ENCODE measurements at places on chromosomes 12 and 14.

DNA sequence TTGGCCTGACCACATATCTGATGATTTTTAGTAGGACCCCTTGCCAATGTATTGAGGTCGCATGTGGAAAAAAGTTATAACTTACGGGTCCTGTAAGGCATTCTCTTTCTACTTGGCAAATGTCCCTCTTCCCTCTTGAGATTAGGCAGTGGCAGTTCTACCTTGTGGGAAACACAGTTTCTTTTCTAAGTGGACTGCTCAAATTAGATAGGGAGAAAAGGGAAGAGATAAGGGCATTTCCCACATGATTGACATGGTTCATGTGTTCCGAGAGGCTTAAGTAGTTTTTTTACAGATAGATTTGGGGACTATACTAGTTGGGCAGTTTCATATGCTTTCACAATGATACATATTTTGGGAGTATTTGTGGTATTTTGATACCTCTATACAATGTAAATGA, 154.7 kb downstream of the FBXL14 start:
- DNase-seq, result no peak

DNA sequence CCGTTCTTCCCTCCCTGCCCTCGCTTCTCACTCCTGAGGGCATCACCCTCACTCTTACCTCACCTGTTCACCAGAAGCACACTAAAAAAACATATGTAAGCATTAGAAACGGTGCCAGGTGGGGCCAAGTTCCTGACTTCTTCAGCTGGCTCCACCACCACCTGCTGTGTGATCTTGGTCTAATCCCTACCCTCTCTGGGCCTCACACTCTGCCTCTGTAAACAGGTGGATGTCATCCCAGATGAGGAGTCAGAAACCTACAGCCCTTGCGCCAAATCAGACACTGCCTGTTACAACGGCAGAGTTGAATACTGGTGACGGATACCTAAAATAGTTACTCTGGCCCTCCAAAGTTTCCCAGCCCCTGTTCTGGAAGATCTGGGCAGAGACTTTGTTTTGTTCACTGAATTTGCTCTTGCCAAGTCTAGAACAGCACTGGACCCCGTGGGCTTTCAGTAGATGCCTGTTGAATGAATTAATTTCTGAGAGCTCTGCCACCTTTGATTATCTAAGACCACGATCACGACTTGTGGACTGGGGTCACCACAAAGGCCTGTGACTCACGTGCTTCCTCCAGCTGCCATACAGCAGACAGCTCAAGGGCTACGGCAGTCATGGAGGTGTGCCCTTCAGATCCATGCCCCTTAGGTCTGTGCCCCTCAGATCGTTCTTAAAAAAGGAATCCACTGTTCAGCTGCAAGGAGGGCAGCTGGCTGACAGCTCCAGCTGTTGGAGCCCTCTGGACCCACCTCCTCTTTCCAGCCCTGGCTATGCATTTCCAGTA, 71.9 kb downstream of the GSC start:
- no peak for DNase-seq

- DNase-seq, result no peak
Measured at GRCh38 chr12:43069768-43070221, 480.2 kb upstream of the PRICKLE1 start.

DNA sequence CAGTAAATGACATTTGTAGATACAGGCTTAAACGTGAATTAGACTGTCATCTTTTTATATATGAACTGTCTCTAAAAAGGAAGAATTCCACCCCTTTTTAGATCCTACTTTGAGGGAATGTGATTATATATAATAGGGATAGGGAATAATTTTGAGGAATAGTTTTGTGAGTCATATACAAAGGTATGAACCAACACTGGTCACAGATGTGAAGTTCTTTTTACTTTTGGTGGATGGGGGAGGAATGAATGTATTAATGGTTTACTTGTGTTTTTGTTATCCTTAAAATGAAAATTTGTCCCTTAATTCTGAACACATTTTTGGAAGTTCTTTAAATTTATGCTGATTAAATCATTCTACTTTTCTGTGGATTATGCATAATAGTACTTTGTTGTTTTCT, 30.4 kb downstream of the FRS2 start:
- DNase-seq, result no peak

DNA sequence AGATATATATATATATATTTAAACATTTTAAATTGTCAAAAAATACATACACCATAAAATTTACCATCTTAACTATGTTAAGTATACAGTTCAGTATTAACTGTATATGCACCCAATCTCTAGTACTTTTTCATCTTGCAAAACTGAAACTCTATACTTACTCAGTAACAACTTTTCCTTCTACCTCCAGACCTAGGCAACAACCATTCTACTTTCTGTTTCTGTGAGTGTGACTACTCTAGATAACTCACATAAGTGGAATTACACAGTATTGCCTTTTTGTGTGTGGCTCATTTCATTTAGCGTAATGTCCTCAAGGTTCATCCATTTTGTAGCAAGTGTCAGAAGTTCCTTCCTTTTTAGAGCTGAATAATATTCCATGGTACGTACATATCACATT, 8.2 kb downstream of the FAM234B start:
- DNase-seq, result no peak

GRCh38 chr12:42446761-42447160, 120.8 kb downstream of the PPHLN1 start:
- no peak for DNase-seq

- DNase-seq, result no peak
Measured at GRCh38 chr14:69615496-69616407, 4.4 kb downstream of the SUSD6 start.

GRCh38 chr14:93645200-93645599, 143.1 kb downstream of the PRIMA1 start:
- DNase-seq, result no peak

DNA sequence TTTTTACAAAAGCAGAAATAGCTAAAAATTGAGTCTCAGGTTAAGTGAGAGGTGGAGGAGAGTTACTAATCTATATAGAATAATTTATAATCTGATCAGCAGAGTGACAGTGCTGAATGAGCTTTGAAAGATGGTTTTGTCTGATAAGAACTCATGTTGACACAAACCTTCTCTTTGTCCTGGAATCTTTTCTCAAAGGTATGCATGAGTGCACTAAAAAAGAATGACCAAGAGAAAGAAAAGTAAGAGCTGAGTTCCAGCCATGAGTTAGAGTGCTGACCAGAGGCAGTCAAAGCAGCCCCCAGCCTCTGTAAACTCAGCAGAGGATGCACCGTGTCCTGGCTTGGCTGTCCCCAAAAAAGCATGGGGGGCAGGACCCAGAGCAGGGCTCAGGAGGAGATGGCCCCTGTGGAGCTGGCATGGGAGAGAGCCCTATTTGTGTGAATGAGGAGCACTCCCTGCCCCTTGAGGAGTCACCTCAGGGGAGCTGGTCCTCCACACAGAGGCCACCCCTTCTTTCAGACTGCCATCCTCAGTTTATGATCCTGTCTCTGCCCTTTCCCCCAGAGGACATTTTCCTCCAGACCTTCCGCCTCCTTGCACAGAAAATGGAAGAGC, 129.8 kb downstream of the SEC23A start:
- no peak for DNase-seq

- no peak for DNase-seq
Measured at GRCh38 chr14:72332046-72332445, 399.8 kb downstream of the RGS6 start.

DNA sequence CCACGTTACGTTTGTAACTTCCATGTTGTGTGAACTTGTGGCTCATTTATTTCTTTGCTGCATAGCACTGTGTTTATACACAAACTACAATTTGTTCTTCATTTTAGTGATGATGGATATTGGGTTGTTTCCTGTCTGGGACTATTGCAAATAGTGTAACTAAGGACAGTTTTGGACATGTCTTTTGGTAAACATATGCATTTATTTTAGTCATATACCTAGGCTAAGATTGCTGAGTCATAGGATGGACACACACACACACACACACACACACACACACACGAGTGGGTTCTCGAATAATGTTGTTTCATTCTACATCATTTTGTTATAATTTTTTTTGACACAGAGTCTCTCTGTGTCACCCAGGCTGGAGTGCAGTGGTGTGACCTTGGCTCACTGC, 123.5 kb upstream of the CAND1 start:
- DNase-seq, result no peak

DNA sequence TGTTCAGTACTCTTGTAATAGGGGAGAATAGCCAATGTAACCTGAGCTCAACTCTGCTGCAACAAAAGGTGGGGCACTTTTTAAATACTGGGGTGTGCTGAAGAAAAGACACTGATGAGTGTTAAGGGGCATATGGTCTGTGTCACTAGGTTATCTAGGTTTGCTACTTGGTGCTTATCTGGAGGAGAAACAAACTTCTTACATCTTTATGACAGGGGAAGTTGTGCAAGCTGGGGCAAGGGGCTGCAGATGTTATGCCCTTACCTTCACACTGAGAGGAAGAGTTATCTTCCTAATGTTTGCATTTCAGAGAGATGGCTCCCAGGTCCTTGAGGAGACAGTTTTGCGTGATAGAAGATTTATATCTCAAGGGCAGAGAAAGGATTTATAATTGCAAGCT, 90.9 kb upstream of the PKP2 start:
- DNase-seq, result no peak

DNA sequence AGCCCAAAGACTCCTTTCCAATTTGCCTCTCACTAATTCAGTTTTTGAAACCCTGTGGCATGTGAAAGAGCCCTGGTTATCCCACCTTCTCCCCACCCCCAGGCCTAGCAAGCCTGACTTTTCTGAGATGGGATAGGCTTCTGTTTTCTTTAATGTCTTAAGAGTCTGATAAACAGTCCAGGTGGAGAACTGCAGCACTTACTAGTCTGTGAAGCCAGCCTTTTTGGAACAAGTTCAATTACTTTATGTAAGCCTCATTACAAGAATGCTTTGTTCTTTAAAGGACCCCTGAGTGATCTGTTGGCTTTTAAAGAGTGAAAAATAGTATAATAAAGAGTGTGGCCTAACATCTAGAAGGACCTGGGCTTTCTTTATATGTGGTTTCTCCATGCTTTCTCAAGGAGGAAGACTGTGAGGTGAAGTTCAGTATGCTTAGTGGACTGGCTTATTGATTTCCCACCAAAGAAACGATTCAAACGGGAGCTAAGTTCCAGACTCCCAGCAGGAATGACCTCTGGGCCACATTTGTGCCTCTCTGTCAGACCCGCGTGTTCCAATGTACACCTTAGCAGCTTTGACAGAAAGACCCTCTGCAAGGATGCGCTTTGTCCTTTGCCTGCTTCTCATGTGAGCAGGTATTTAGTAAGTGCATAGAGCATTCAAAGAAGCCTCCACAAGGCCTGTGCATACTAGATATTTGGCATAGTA, 129.5 kb downstream of the DAAM1 start:
- no peak for DNase-seq

- DNase-seq, result no peak
Measured at GRCh38 chr14:39419272-39419671, 13.0 kb downstream of the FBXO33 start.

DNA sequence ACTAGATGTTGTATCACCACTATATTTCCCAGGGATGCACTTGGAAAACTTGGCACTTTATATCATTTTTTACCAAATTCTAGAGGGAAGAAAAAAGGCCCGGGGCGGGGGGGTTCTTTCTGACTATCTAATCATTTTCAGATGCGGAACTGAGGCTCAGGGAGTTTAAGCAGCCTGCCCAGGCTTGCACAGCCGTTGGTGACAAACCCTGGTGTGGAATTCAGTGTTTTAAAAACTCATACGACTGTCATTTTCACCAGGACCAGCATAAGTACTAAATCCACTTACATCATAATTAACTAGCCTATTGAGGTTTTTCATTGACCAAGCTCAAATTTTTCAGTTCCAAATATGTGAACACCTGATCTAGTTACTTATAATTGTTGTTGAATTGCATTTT, 181.0 kb downstream of the IPO8 start:
- no peak for DNase-seq

DNA sequence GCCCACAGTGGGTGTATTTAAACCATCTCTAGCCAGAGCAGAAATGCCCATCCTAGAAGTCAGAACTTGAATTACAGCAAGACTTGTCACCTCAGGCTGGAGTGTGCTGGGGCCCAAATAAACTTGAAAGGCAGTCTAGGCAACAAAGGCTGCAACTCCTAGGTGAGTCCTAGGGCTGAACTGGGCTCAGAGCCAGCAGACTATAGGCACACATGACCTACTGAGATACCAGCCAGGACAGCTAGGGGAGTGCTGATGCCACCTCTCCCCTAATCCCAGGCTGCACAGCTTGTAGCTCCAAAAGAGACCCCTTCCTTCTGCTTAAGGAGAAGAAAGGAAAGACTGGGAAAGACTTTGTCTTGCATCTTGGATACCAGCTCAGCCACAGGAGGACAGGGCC, 106.0 kb downstream of the TXNDC16 start:
- no peak for DNase-seq

Data from activated CD4-positive, CD25-positive, alpha-beta regulatory T cell (primary cell).